NCI-H2029 treated with DMSO at 0.1 percent for 48 hours (cell line): ENCODE measurements at places on chromosomes 16 and 17.
A peak's percentile ranks its signal among the peaks of the same experiment; 100 is the strongest.

DNA sequence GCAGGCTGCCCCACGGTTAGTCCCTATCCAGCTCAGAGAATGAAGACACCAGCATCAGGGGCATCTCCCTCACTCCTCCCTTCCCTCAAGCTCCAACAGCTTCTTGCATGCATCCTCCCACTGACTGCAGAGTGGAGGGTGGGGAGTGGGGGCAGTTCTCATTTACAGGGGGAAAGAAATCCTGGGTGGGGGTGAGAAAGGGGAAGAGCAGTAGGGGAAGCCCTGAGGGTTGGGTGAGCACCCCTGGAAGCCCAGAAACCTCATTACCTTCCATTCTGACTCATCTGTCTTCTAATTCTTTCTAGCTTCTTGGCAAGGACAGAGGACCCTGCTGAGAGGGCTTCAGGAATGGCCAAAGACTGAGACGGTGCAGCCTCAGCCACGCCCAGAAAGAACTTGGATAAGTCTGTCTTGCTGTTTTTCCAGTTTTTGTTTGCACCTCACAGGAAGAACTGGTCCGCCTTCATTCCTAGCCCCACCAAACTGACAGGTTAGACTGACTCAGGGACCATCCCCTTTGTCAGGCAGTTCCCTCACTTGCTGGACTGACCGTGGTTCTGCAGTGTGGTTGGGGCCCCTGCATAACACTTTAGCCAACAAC is 52.5 kb upstream of the WSB1 start:
- no peak for DNase-seq

- DNase-seq = no peak
Observed at GRCh38 chr16:9119795-9120194, 28.4 kb downstream of the HAPSTR1 start.

DNA sequence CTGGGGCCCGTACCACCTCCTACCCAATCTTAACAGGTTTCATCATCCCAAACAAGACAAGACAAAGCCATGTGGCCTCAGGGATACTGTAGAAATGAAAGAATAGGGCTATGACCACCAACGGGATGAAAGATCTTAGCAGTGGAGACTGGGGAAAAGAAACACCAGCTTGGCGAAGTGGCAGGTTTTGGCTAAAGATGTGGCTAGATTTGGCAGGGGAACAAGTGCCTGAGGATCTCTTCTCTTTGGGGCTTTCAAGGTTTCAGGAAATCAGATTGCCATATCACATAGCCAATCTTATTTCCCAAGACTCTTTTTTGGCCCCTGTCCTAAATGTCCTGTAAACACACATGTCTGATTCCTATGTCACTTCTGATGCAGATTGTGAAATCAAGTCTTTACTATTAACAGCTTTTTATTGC is 6.9 kb downstream of the KRT24 start:
- DNase-seq = no peak

GRCh38 chr17:56319531-56319930 is 166.3 kb downstream of the ANKFN1 start:
- peak; percentile 70 for DNase-seq

DNA sequence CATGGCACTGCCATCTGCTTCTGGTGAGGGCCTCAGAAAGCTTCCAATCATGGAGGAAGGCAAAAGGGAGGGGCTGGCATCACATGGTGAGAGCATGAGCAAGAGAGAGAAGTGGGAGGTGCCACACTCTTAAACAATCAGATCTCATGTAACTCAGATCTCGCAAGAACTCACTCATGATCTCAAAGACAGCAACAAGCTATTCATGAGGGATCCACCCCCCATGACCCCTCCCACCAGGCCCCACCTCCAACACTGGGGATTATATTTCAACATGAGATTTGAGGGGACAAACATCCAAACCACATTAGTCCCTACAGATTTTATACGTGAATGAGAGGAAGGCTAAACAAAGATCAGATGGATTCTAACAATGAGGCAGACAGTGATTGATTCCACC is 8.9 kb upstream of the TMEM132E start:
- no peak for DNase-seq

- DNase-seq = no peak
Observed at GRCh38 chr17:66354472-66354871, 52.1 kb downstream of the PRKCA start.

- DNase-seq = no peak
Observed at GRCh38 chr16:27304102-27304501, 9.7 kb upstream of the IL4R start.

DNA sequence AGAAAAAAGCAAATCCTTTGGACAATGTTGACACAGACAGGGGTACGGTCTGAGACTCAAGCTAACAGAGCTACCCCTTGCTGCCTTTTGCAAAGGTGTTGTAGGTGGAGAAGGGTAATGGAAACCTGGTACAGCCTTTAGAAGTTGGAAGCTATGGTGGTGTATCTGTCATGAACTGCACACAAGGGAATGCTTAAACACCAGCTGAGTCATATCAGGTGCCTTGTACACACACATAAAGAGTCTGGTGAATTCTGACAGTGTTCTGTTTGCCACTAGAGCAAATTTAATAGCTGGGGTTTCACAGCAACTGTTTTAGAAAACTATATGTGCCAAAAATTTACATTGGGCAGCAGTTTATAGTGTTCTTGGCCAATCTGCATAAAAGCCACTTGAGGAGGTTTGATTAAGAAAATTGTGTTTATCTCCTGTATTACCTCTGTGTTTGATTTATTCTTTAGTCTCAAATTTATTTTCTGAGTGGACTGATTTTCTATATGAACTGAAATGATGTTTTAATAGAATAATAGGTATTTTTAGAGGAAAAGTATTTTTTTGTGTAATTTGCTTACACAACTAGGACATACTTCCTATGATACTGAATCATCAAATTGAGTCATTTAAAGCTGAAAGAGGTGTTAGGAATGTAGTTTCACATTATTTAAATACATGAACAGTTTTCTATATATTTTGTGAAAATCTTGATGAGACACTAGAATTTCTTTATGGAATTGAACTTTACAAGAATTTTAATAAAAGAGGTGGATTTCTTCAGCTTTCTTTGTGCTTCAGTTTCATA is 136.9 kb downstream of the MAP2K6 start:
- DNase-seq = no peak

DNA sequence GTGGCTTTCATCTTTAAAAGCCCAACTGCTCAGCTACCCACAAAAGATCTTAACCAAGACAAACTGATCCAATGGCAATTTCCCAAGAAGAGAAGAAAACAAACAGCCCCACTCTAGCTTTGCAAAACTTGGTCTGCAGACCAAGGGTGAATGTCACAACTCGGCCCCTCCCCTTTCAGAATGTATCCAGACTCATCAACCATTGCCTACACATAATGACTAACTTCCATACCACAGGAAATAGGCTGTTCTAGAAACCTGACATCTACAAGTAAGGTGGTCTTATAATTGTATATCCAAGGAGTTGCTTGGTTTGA is 16.0 kb downstream of the DCUN1D3 start:
- no peak for DNase-seq

DNA sequence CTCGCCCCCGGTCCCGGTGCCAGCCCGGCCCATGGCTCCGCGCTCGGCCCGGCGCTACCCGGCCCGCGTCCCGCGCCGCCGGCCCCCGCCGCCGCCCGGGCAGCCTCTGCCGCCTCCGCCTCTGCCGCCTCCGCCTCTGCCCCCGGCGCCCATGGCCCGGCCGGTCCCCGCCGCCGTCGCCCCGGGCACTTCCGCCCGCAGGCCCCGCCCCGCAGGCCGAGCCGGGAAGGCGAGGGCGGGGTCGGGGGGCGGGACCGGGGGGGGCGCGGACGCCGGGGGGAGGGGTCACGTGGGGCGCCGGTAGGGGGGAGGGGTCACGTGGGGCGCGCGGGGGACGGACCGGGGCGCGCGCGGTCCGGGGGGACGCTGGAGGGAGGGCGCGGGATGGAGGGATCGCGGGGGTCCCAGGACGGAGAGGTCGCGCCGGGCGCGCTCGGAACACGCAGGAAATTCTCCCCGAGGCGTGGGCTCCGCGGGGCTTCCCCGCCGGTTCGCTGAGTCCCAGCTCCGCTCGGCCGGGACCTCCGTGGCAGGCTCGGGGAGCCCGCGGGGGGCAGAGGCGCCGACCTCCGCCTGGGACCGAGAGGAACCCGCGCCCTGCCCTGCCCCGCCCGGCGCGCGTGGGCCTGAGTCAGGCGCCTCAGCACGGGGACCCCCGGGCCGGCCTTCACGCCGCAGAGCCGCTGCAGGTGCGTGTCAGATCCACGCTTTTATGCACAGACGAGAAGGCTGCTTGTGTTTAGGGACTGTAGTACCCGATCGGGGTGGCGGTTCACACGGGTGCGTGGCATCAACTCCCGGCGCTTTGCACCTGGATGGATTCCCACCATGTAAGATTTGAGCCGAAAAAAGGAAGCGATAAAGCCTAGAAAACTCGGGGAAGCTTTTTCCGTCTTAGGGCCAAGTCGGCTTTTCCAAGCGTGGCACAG is at the start of gene PGAP6:
PGAP6 (minus strand) TSS at position 190 of the 929 bp plus-strand sequence; CDS start at position 33, 157 bp downstream.
- DNase-seq = no peak

DNA sequence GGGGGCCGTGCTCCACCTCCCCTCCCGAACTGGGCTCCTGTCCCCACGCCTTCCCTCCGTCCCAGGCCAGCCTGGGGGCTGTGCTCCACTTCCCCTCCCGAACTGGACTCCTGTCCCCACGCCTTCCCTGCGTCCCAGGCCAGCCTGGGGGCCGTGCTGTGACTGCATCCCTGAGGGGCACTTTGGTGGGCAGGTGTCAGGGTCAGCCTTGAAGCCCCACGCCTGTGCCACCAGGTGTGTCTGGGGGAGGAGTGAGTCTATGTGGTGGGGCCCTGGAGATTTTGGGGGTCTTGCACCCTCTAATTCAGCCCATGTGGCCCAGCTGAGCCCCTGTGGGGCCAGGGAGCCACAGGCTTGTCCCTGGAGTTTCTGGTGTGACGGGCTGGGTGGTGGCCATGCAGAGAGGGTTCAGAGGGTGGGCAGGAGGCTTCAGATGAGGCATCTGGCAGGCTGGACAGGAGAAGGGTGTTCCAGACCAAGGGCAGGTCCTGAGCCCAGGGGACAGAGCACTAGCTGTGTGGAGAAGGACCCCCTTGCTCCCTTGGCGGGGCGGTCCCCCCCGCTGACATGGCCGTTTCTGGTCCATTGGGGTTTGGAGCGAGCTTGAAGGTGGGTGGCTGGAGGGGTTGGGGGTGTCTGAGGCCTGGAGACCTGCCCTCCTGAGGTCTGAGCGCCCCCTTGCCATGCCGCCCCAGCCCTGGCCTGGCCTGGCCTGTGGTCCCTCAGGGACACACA is 8.2 kb downstream of the NHERF2 start:
- no peak for DNase-seq

GRCh38 chr16:49492896-49493626 is 119.5 kb downstream of the C16orf78 start:
- DNase-seq = no peak

GRCh38 chr17:6323626-6324356 is 111.1 kb downstream of the AIPL1 start:
- DNase-seq = no peak

- DNase-seq = no peak
Observed at GRCh38 chr17:58381124-58382035, 29.4 kb upstream of the SUPT4H1 start.

DNA sequence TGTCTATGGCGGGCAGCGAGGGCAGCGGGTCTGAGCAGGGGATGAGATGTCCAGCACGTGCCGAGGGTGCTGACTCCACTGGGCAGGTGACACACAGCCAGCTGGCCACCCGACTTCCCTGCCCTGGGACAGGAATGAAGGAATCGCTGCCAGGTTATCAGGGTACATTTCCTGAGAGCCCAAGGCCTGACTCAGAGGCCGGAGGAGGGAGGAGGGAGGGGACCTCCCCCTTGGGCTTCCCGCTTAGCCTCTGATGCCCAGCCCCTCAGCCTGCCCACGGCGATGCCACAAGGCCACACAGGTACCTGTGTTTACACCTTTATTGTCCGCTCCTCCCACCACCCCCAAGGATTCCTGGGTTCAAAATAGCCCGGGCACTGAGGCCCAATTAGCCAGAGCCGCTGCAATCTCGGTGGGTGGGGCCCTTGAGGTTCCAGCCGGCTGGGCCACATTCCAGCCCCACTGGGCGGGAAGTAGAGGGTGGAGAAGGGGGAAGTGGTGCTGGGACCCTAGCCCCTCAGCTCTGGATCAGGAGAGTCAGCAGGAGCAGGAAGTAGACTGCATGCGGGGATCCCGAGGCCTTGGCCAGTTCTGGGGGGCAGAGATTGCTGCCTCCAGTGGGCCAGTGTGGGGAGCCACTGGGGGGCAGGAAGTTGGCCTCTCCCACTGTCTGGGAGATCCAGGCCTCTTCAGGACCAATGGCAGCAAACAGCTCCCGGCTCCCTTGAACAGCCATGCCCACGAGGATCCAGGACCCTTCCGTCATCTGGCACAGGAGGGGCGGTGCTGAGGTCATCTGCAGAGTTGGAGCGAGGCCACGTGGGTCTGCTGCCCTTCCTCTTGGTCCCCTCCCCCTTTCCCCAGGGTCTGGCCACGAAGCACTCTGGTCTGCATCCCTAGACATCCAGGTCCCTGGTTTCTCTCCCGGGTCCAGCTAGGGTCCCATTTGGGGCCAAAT is 3.4 kb upstream of the PRSS8 start:
- DNase-seq = no peak

DNA sequence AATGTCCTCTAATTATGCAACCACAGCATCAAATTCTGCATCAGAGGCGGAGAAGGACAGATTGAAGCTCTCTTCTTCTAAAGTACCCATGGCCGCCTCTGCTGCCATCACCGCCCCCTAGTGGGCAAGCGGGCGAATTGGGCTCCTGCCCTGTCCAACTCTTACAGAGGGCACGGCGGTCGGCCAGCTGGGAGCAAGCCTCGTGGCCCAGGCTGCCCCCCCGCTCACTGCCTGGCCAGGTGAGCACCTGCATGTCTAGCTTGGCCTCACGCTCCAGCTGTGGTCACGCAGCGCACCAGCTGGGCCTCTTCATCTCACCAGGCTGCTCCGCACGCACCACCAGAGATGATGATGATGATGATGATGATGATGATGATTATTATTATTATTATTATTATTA is 146.1 kb upstream of the TOM1L1 start:
- DNase-seq = no peak

- no peak for DNase-seq
Observed at GRCh38 chr17:82278786-82279391, 5.4 kb upstream of the CSNK1D start.
